Activated CD4-positive, alpha-beta T cell treated with anti-CD3 and anti-CD28 coated beads for 36 hours (primary cell): ENCODE measurements at places on chromosomes 2 and 18.

GRCh38 chr2:18927525-18928232 is 338.3 kb upstream of the NT5C1B start:
- H3K4me1 ChIP-seq = no peaks in the 10 kb centered on the region
- H3K27ac ChIP-seq = no peak overlapping the region
- no peak for DNase-seq
- no peaks in the 10 kb centered on the region for H3K27me3 ChIP-seq
- H3K4me3 ChIP-seq = no peak overlapping the region
- peaks cover 3% of the 10 kb centered on the region for H3K36me3 ChIP-seq

DNA sequence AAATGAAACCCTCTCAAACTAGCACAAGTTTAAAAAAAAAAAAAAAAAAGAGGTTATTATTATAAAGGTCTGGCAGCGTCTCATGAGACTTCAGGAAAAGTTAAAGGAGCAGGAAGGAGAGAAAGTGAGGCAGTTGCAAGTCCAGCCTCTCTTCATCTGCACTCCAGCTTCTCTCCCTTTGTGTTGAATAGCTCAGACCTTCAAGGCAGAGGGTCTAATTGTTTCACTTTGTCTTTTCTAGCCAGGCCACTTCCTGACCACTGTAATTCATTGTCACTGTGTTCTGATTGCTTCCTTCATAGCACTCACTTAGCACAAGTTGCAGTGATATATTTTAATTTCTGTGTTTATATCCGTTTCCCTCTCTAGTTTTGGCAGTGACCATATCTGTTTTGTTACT is 99.9 kb downstream of the SPATS2L start:
- no peaks in the 10 kb centered on the region for H3K27me3 ChIP-seq
- peaks cover 27% of the 10 kb centered on the region for H3K4me1 ChIP-seq
- H3K4me3 ChIP-seq = no peak overlapping the region

- peak overlapping the region; percentile 11 for H3K27ac ChIP-seq
- no peak overlapping the region for H3K4me3 ChIP-seq
- peaks cover 7% of the 10 kb centered on the region for H3K4me1 ChIP-seq
Observed at GRCh38 chr2:38557217-38557616, 45.5 kb downstream of the HNRNPLL start.

GRCh38 chr2:130828461-130828860 is 8.3 kb upstream of the ARHGEF4 start:
- H3K36me3 ChIP-seq = no peaks in the 10 kb centered on the region
- H3K27me3 ChIP-seq = peaks cover 10% of the 10 kb centered on the region
- H3K27ac ChIP-seq = no peak overlapping the region
- peaks cover 20% of the 10 kb centered on the region for H3K4me1 ChIP-seq
- no peak for DNase-seq
- no peak overlapping the region for H3K4me3 ChIP-seq

- H3K27ac ChIP-seq = no peak overlapping the region
- no peaks in the 10 kb centered on the region for H3K4me1 ChIP-seq
- DNase-seq = no peak
- H3K4me3 ChIP-seq = no peak overlapping the region
- H3K27me3 ChIP-seq = peaks cover 5% of the 10 kb centered on the region
- no peaks in the 10 kb centered on the region for H3K36me3 ChIP-seq
Observed at GRCh38 chr2:133561045-133561852, 7.0 kb downstream of the NCKAP5 start.
